ENCODE measurements at places on chromosomes 13 and 19. TPM values are rescaled to one million over a fixed set of nuclear protein-coding genes. Genes with fewer than 3 reads are reported as not detected.

- no peak for DNase-seq
- no peaks in the 10 kb centered on the region for H3K27me3 ChIP-seq
- no peaks in the 10 kb centered on the region for H3K4me1 ChIP-seq
Observed at GRCh38 chr13:107852072-107852471, 363.3 kb downstream of the LIG4 start.

GRCh38 chr19:1265615-1266128, 3.5 kb upstream of the CIRBP start:
- no peaks in the 10 kb centered on the region for H3K27me3 ChIP-seq
- DNase-seq = no peak
- H3K4me1 ChIP-seq = peaks cover 51% of the 10 kb centered on the region

The SHC2 gene
- total RNA-seq = 8.4 TPM

DNA sequence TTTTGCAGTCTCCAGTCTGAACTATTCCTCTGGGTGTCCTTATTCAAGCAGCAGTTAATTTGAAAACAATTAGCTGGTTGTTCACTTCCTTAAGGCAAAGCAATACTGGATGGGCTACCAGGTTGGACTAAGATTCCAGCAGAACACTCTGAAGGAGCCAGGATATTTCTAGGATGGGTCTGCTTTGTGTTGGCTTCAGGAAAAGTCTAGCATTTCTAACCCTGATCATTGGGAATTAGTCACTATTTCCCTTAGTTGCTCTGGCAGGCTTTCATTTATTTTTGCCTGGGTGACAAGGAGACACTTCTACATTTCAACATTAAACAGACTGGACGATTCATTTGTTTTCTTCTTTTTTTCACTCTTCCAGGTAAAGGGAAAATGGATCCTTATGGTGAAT, 228.4 kb downstream of the ENOX1 start:
- H3K4me1 ChIP-seq = peaks cover 5% of the 10 kb centered on the region
- no peaks in the 10 kb centered on the region for H3K36me3 ChIP-seq
- DNase-seq = no peak
- H3K4me3 ChIP-seq = no peak overlapping the region
- no peak overlapping the region for H3K27ac ChIP-seq

- H3K36me3 ChIP-seq = peaks cover 24% of the 10 kb centered on the region
- H3K4me3 ChIP-seq = no peak overlapping the region
- no peak for DNase-seq
- no peaks in the 10 kb centered on the region for H3K27me3 ChIP-seq
Observed at GRCh38 chr13:41007744-41008128, 11.4 kb downstream of the ELF1 start.

GRCh38 chr19:20482721-20483120, 82.9 kb downstream of the ZNF737 start:
- no peaks in the 10 kb centered on the region for H3K36me3 ChIP-seq
- H3K27me3 ChIP-seq = no peaks in the 10 kb centered on the region
- DNase-seq = no peak
- no peaks in the 10 kb centered on the region for H3K4me1 ChIP-seq
- no peak overlapping the region for H3K27ac ChIP-seq

- H3K4me3 ChIP-seq = no peak overlapping the region
- no peaks in the 10 kb centered on the region for H3K36me3 ChIP-seq
- no peak for DNase-seq
- H3K27me3 ChIP-seq = no peaks in the 10 kb centered on the region
Observed at GRCh38 chr13:114053026-114053425, 79.2 kb upstream of the C13orf46 start.

DNA sequence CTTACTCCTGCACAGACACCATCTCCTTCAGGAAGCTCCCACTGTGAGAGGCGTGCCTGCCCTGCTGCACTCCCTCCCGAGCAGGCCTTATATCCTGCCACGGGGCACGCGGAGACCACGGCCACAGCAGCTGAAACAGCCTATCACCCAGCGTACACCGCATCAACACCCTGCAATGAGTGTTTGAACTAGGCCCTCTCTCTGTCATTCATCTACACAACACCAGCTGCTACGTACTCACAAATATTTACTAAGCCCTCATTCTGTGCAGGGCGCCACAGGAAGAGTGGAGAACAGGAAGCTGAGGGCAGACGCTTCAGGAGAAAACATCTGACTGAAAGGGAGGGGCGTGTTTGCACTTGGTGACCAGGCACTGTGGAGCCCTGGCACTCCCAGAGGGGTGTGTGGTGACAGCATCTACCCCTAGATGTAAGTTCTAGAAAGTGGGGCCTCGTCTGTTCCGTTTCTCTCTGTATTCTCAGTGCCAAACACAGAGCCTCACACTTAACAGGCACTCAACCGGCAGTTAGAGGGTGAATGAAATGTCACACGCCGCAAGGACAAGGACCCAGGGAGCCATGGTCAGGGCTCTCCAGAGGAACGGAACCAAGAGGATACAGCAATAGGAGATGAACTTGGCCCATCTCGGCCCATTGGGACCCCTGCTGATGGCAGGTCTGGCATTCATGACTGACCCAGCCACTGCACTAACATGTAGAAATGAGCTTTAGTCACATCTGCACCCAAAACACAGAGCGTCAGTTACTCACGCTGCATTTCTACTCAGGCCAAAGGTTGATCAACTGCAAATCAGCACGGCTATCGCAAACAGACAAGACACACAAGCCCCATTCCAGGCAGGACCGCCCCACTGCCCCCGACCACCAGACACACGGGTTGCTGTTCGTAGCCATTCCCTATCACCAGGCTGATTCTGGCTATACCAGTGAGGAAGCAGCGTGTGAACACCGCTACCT, 15.7 kb downstream of the RANBP3 start:
- H3K4me1 ChIP-seq = peaks cover 26% of the 10 kb centered on the region
- no peak overlapping the region for H3K4me3 ChIP-seq
- peak; percentile 11 for DNase-seq
- no peak overlapping the region for H3K27ac ChIP-seq
- no peaks in the 10 kb centered on the region for H3K27me3 ChIP-seq

The ZNF17 gene
- total RNA-seq = 14.7 TPM

GRCh38 chr13:109516186-109516585, 270.2 kb downstream of the IRS2 start:
- no peak overlapping the region for H3K4me3 ChIP-seq
- no peaks in the 10 kb centered on the region for H3K4me1 ChIP-seq
- no peak for DNase-seq
- no peak overlapping the region for H3K27ac ChIP-seq
- no peaks in the 10 kb centered on the region for H3K27me3 ChIP-seq

The MAP2K2 gene
- total RNA-seq = 114 TPM

- no peak for DNase-seq
- no peak overlapping the region for H3K27ac ChIP-seq
- H3K27me3 ChIP-seq = no peaks in the 10 kb centered on the region
- H3K4me1 ChIP-seq = peaks cover 7% of the 10 kb centered on the region
- no peaks in the 10 kb centered on the region for H3K36me3 ChIP-seq
Observed at GRCh38 chr13:80551650-80552497, 210.9 kb upstream of the SPRY2 start.

GRCh38 chr13:59531571-59532091, 632.1 kb downstream of the DIAPH3 start:
- H3K27ac ChIP-seq = no peak overlapping the region
- H3K4me1 ChIP-seq = no peaks in the 10 kb centered on the region
- H3K36me3 ChIP-seq = no peaks in the 10 kb centered on the region
- no peaks in the 10 kb centered on the region for H3K27me3 ChIP-seq
- no peak overlapping the region for H3K4me3 ChIP-seq

GRCh38 chr19:54207983-54208783, 7.5 kb downstream of the RPS9 start:
- peak overlapping the region; percentile 96 for H3K27ac ChIP-seq
- no peaks in the 10 kb centered on the region for H3K27me3 ChIP-seq
- no peak for DNase-seq
- peaks cover 84% of the 10 kb centered on the region for H3K36me3 ChIP-seq
- peaks cover 69% of the 10 kb centered on the region for H3K4me1 ChIP-seq
- H3K4me3 ChIP-seq = peak overlapping the region; percentile 31

DNA sequence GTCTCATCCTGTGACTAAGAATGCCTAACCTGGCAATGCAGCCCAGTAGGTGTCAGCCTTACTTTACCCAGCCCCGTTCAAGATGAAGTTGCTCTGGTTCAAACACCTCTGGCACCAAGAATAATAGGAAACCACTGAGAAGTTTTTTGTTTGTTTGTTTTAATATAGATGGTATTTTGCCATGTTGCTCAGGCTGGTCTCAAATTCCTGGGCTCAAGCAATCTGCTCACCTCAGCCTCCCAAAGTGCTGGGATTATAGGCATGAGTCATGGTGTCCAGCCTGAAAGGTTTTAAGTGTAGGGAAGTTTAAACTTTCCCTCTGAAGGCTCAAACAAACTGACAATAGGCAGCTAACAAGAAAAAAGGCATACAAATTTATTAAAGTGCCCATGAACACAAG, 51.2 kb upstream of the ABCC4 start:
- H3K27ac ChIP-seq = no peak overlapping the region
- H3K36me3 ChIP-seq = no peaks in the 10 kb centered on the region
- no peaks in the 10 kb centered on the region for H3K4me1 ChIP-seq
- H3K27me3 ChIP-seq = no peaks in the 10 kb centered on the region
- H3K4me3 ChIP-seq = no peak overlapping the region

GRCh38 chr19:41570639-41571112, 5.3 kb upstream of the CEACAM21 start:
- peaks cover 3% of the 10 kb centered on the region for H3K4me1 ChIP-seq
- DNase-seq = peak; percentile 91
- H3K27me3 ChIP-seq = peaks cover 97% of the 10 kb centered on the region

- DNase-seq = no peak
- no peaks in the 10 kb centered on the region for H3K4me1 ChIP-seq
- peaks cover 50% of the 10 kb centered on the region for H3K27me3 ChIP-seq
- no peak overlapping the region for H3K4me3 ChIP-seq
- H3K36me3 ChIP-seq = no peaks in the 10 kb centered on the region
- no peak overlapping the region for H3K27ac ChIP-seq
Observed at GRCh38 chr19:30671367-30671619, 299.1 kb downstream of the ZNF536 start.

DNA sequence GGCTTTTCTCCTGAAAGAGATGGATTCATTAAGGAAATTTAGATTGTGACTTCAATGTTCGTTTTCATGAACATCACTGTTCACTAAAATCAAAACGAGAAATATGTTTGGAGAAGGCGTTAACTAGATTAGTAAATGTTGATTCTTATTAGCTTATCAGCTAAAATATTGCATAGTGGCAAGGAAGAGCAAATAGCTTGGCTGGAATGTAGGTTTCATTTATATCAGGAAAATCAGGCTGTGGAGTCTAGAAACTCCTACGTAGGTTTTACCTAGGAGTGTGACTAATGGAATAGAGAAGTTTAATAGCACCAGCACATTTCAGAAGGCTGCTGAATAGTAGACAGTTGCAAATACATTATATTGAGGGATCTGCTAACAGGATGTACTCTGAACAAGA, 344.9 kb downstream of the LIG4 start:
- H3K27me3 ChIP-seq = no peaks in the 10 kb centered on the region
- H3K4me3 ChIP-seq = no peak overlapping the region
- no peak for DNase-seq

DNA sequence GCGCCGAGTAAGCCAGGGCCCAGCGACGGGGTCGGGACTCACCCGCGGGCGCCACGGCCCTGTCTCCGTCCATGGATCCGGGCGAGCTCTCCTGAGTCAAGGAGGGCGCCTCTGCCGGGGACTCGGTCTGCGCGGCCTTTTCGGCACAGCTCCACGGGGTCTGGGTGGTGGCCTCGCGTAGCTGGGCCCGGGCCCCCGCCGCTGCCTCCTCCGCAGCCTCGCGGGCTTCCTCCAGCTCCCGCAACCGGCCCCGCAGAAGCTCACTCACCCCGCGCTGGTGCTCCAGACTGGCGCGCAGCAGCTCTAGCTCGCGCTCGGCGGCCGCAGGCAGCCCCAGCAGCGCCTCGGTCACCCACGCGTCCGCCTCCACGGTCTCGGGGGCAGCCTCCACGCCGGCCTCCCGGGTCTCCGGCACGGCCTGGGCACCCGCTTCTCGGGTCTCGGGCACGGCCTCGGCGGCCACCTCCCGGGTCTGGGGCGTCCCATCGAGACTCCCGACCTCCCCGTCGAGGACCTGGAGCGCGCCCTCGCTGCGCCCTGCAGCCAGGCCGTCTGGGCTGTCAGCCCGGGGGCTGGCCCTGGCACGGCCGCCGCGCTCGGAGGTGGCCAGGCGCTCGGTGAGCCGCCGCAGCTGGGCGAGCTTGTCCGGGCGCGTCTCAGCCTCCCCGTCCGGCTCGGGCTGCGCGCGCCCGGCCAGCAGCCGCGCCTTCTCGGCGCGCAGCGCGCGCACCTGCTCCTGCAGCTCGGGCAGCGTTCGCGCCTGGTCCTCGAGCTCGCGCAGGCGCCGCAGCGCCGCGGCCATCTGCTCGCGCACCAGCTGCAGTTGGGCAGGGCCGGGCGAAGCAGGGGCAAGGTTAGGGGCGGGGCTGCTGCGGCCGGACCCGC, 8.4 kb downstream of the KANK3 start:
- peaks cover 18% of the 10 kb centered on the region for H3K27me3 ChIP-seq
- H3K4me1 ChIP-seq = no peaks in the 10 kb centered on the region
- peaks cover 5% of the 10 kb centered on the region for H3K36me3 ChIP-seq
- H3K27ac ChIP-seq = no peak overlapping the region
- peak overlapping the region; percentile 50 for H3K4me3 ChIP-seq
- DNase-seq = peak; percentile 68

GRCh38 chr19:2478278-2478755, 2.4 kb downstream of the GADD45B start:
- peaks cover 48% of the 10 kb centered on the region for H3K36me3 ChIP-seq
- peak overlapping the region; percentile 93 for H3K27ac ChIP-seq
- H3K4me3 ChIP-seq = peak overlapping the region; percentile 95
- peak; percentile 68 for DNase-seq
- peaks cover 9% of the 10 kb centered on the region for H3K4me1 ChIP-seq
- peaks cover 11% of the 10 kb centered on the region for H3K27me3 ChIP-seq

- H3K36me3 ChIP-seq = no peaks in the 10 kb centered on the region
- no peak overlapping the region for H3K4me3 ChIP-seq
- peaks cover 15% of the 10 kb centered on the region for H3K4me1 ChIP-seq
- H3K27me3 ChIP-seq = no peaks in the 10 kb centered on the region
Observed at GRCh38 chr13:31887286-31887685, 144.3 kb upstream of the FRY start.

- no peaks in the 10 kb centered on the region for H3K36me3 ChIP-seq
- DNase-seq = no peak
- no peak overlapping the region for H3K27ac ChIP-seq
Observed at GRCh38 chr13:33258808-33259193, 26.8 kb downstream of the STARD13 start.

The TINCR gene
- total RNA-seq = 0.27 TPM

DNA sequence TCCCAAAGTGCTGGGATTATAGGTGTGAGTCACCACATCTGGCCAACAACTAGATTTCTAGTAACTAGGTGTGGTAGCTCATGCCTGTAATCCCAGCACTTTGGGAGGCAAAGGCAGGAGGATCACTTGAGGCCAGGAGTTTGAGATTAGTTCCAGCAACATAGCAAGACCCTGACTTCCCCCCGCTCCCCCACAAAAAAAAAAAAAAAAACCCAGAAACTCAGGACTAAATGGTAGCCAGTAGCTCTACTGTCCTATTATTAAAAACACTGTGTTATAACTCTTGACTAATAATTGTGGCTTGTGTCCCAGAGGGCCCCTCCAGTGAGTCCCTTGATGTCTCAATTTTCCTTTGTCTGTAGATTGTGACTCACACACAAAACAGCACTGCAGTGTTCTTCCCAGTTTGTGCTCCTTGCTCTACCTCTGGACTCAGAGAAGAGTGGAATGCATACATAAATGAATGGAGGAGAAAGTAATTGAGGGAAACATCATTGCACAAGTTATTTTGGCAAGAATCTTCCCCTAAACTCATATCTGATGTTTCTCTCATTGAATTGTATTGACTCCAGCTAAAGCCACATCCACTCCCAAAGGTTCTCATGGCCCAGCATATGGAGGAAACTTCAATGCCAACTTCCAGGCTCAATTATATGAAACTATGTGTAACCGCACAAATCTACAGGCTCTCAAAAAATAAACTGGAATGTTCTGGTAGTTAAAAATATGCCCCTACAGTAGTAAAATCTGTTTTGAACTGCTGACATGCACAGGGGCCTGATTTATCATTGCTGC, 8.8 kb downstream of the TPT1 start:
- peak overlapping the region; percentile 52 for H3K27ac ChIP-seq
- DNase-seq = peak; percentile 23
- no peaks in the 10 kb centered on the region for H3K27me3 ChIP-seq
- H3K36me3 ChIP-seq = peaks cover 77% of the 10 kb centered on the region
- peaks cover 71% of the 10 kb centered on the region for H3K4me1 ChIP-seq

The COX7A1 gene
- not detected for total RNA-seq
